Kidney (tissue), 22 donors: ENCODE measurements at places on chromosomes 3 and 15. TPM values are rescaled to one million over a fixed set of nuclear protein-coding genes. Genes with fewer than 3 reads are reported as not detected.

CCR3 gene
- polyA plus RNA-seq: not detected

COL6A6 gene
- not detected for polyA plus RNA-seq

LCTL gene
- not detected for polyA plus RNA-seq

IQCF5 gene
- not detected for polyA plus RNA-seq

ANKDD1A gene
- 1.9 TPM for polyA plus RNA-seq

ITPR1 gene
- 30.2 TPM for polyA plus RNA-seq

MOBP gene
- not detected for polyA plus RNA-seq

SAMMSON gene
- not detected for polyA plus RNA-seq

CPN2 gene
- 15.8 TPM for polyA plus RNA-seq

TRAT1 gene
- not detected for polyA plus RNA-seq

HTR3E gene
- not detected for polyA plus RNA-seq

ERC2 gene
- 0.92 TPM for polyA plus RNA-seq

CLDN11 gene
- 1.6 TPM for polyA plus RNA-seq

TRA2B gene
- polyA plus RNA-seq: 66.8 TPM

WWTR1 gene
- polyA plus RNA-seq: 23.3 TPM

CPNE9 gene
- 0.19 TPM for polyA plus RNA-seq
